Fibroblast of skin of scalp (primary cell): ENCODE measurements at places on chromosomes 5 and 9.

DNA sequence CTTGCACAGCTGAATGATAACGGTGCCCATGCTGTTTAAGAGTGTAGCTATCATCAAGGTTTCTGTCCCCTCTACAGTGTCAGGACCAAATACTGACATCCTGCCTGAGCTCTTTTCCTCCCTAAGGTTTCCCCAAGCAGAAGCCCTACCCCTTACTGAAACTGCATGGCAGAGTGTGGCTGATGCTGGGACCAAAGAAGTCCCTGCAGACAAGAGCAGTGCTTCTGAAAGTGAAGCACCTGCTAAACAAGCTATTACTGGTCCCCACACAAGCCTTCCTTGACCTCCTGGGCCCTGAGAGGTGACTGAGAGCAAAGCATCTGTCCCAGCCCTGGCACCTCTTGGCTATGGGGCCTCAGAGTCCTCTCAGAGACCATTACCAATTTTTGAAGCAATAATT is 56.1 kb downstream of the CFAP90 start:
- no peak for DNase-seq

GRCh38 chr5:51278539-51278938 is 104.7 kb upstream of the ISL1 start:
- no peak for DNase-seq

- DNase-seq, result no peak
Measured at GRCh38 chr9:20426019-20426418, 196.3 kb downstream of the MLLT3 start.

GRCh38 chr5:1999794-2000193 is 117.1 kb upstream of the IRX4 start:
- DNase-seq, result no peak

- peak; percentile 85 for DNase-seq
Measured at GRCh38 chr5:145975361-145976066, 39.1 kb downstream of the SH3RF2 start.

DNA sequence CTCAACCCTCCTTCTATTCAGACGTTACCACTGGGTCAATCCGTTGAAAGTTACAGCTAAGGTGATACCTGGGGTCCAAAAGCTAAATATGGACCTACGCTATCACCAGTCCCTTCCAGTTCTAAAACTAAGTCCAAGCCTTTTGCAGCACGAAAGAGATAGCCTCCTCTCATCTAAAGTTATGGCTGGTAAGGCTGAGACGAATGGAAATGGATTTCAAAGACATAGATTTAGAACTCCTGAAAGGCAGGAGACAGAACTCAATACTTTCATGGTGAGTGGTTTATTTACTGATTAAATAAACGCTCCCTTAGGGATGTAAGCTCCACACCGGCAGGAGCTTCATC is 751 bp upstream of the RIC1 start:
- no peak for DNase-seq

GRCh38 chr9:128339761-128340690 is at the start of gene SLC27A4:
TSS of gene SLC27A4 (plus strand) at chr9:128340527. CDS start at chr9:128343133, 2,606 bp downstream.
- peak; percentile 77 for DNase-seq

DNA sequence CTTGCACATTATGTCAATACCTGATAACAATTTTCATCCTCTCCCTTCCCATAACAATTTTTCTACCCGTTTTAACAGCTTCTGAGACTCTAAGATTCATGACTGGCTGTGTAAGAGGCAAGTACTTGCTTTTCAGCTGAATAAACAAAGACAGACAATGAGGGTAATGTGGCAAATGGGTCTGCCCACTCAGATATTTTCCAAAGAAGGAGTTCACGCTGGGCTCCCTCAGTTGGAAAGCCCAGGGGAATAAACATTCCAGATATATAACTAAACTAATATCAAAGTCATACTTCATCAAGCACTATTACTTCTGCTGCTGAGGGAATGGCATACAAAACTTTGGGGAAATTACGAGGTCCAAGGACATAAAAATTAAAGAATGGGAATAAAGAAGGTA is 24.4 kb downstream of the MEGF9 start:
- peak; percentile 85 for DNase-seq

DNA sequence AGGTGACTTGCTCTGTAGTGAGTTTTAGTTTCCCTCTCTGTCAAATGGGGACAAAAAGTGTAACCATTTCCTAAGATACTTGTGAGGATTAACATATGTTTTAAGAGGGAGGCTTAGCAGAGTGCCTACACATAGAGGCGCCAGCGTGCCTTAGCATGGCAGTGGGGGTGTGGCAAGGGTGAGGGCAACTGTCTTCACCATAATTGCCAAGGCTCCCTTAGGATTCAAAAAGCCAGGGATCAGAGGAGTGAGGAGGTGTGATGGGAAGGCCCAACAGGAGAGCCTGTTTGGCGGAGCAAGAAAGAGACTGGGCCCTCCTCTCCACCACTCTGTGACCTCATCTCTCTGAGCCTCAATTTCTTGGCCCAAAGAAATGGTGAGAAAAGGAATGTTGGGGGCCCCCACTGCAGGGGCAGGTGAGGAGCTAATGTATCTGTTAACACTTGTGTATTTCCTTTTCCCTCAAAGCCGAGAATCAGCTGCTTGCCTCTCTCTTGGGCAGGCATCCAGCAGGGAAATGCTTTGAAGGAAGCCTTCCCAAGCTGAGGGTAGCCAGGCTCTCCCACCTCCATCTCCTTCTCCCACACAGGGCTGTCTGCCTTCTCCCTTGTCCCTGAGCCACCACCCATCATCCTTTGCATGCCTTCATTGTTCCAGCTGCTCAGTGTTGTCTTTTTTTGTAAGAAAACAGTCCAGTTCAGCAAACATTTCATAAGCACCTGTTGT is 76.0 kb downstream of the DAB2IP start:
- no peak for DNase-seq

- DNase-seq, result no peak
Measured at GRCh38 chr9:113638897-113639296, 175.4 kb downstream of the RGS3 start.

GRCh38 chr5:100595152-100595811 is 60.1 kb downstream of the FAM174A start:
- peak; percentile 90 for DNase-seq

- DNase-seq, result no peak
Measured at GRCh38 chr5:150848271-150848670, 1.9 kb downstream of the IRGM start.

DNA sequence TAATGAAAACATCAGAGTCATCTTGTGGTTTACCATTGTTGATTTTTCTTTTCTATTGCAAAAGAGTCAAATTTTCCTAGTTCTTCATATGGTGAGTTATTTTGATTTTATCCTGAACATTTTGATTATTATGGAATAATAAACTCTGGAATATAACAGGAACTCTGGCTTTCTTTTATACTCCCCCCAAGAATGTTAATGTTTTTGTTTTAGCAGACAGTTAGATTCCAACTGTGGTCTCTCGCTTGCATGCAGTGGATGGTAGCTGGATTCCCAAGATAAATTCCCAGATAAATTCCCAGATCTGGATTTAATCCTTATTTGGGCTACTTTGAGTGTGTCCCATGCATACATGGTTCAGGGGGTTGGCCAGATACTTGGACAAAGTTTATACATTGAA is 109.8 kb downstream of the NSG2 start:
- peak; percentile 49 for DNase-seq

DNA sequence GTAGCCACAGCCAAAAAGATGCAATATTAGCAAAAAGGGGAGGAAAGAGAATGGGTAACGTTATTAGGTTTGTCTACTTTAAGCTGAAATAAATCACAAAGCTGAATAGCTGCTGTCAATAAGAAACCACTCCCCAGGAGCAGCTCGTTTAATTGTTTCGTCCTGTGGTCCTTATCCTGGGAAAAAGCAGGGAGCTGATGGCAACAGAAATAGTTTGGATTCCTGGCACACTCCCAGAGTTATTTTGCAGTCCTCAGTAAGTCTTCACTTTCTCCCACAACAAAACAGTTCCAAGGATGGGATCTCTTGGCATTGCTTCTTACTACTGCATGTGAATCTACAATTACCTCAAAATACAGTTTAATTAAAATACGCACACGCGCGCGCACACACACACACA is 28.8 kb downstream of the FRMD3 start:
- DNase-seq, result peak; percentile 97

GRCh38 chr9:27829621-27830020 is 256.3 kb upstream of the C9orf72 start:
- peak; percentile 44 for DNase-seq

GRCh38 chr5:133821311-133821741 is 147.1 kb downstream of the C5orf15 start:
- DNase-seq, result no peak

- no peak for DNase-seq
Measured at GRCh38 chr5:99926463-99926862, 608.7 kb upstream of the FAM174A start.

DNA sequence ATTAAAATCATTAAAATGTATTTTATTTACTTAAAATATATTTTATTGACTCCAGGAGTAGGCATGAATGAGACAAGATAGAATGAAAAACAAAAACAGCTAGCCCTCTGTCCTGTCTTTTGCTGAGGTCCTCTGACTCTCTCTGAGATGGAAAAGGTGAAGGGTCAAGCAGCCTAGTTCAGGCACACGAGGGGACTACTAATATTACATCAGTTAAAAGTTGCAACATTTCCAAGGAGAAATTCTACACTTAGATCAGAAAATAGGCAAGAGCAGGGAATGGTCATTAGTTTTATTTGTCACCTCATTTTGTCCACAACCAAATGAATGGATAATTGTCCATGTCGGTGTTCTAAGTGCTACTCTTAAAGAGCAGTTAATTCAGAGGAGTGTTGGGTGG is 148.5 kb downstream of the CDH10 start:
- DNase-seq, result no peak

DNA sequence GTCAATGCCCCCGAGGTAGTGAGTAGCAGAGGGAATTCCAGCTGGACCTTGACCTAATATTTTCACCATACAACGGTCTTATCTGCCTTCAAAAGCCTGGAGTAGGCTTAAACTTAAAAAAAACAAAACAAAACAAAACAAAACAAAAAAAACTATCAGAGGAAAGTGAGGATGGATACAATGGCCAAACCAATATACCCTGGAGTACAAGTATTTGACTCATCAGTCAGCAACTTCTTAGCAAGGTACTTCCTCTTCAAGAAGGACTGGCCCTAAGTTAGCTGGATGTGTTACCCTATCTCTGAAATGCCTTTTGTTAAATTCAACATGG is 160.6 kb upstream of the GNA14 start:
- DNase-seq, result no peak

DNA sequence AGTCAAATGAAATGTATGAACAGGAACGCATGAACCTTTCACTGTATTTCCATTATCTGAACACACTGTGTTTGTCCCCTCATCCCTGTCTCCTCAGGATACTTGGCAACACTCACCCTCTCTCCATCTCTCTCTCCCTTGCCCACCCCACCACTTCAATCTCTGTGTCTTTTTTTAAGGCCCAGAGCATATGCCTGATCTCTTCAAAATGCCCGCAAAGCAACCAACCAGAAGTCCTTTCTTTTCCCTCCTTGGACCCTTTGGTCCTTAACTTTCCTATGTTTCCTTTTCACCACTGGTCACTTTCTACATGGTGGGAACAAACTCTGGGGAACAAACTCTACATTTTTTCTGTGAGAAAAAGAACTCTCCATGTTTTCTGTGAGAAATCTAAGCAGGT is 3.2 kb upstream of the IRF1 start:
- no peak for DNase-seq

GRCh38 chr9:133702798-133703590 is 35.2 kb downstream of the SARDH start:
- DNase-seq, result no peak

DNA sequence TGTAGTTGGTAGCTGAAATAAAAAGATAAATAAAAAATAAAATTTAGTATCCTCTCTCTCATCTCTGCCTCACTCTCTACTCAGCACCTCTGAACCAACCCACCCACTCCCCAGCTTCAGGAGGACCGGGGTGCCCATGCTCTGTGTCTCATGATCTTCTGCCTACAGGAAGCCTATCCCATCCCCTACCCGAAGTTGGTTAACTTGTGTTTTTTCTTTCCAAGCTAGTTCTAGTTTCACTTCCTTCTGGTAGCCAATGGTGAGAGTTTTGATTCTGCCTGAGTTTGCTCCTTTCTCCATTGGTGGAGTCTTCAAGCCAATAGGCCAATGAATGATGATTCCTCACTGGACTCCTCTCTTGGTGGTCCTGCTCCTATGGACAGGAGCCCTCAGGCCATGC is 32.1 kb downstream of the SNX24 start:
- DNase-seq, result no peak

DNA sequence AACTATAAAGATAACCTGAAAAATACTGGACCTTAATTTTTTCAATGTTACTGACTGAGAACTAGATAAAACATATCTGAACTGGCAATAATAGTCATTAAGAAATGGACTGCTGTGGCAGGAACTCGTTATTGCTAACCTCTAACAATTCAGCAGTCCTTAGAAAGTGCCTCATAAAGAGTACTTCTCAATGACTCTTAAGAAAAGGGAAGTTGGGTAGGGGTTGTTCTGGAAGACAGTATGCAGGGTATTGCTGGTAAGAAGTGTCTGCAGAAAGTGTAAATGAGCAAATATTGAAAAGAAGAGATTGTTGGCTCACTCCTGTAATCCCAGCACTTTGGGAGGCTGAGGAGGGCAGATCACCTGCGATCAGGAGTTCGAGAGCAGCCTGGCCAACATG is 27.9 kb downstream of the FOXD1 start:
- no peak for DNase-seq

DNA sequence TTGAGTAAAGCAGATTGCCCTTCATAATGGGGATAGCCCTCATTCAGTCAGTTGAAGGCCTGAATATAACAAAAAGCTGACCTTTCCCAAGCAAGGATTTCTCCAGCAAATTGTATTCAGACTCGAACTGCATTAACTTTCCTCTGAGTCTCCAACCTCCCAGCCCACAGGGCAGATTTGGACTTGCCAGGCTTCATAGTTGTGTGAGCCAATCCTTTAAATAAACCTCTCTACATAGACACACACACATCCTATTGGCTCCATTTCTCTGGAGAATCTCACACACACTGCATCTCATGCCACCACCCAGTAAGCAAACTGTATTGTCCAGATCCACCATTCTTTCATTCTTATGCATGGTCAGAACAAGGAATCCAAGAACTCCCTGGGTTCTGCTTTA is 225.1 kb downstream of the MPDZ start:
- no peak for DNase-seq

DNA sequence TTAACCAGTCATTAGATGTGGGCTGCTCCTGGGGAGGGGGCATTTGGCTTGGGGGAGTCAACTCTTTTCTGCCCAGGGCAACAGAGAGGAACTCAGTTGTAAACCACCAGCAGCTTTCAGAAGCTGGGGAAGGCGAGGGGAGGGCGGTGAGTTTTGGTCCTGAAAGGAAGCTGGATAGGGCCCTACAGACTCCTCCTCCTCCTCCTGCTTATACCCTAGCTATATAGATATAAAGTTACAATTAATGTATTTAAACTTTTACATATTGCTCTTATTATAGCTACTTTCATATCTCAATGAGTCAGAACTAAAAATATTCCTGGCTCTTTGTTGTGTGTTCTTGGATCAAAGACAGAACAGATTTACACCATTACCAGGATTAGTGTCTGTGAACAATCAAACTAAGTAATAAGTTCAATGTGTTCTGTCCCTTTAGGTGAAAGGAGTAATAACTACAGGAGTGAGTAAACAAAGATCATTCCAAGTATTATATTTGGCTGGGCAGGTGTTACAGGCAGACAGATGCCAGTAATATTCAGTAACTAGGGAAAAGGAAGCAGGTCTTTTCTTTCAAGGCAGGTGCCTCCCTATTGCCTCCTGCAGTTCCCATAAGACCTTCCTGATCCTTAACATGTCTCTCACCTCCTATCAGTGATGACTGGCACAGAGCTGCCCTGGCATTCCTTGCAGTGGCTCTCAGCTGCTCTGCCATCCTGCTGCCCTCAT is 20.5 kb upstream of the VPS13A start:
- no peak for DNase-seq

GRCh38 chr9:36018129-36018528 is 18.6 kb upstream of the RECK start:
- no peak for DNase-seq
